ENCODE measurements at places on chromosomes 16 and 17.

DNA sequence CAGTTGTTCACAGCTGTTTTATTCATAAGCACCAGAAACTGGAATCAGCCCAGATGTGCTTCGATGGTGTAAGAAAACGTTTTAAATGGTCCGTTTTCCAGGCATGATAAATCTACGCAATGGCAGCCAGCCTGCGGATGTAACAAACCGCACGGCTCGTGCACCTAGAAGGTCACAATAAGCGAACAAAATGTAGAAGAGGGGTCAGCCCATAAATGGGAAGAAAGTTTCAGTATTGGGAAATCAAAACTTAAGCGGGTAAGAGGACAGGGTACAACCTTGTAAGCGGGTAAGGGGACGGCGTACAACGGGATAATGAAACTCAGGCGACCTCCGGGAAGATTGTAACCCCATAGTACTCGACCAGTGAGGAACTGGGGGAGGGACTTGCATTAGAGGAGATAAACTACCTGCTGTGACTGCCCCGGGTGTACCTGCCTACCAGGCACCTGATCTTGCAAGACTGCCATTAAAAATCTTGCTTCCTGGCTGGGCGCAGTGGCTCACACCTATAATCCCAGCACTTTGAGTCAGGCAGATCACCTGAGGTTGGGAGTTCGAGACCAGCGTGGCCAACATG lies 66.6 kb downstream of the ANKRD11 start:
- no peak for DNase-seq

DNA sequence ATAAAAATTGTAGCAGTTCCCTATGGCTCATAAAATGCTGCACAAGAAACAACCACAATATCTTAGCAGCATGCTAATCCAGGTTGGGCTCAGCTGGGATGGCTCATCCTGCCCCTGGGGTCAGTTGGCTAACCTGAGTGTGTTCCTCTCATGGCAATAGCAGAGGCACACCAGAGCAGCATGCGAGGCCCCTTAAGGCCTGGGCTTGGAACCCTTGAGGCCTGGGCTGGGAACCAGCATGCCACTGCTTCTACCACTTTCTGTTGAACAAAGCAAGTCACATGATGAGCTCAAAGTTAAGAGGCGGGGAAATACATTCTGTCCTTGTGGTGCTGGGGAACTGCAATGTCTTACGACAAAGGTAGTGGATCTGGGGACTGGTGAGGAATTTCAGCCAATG lies 154.4 kb upstream of the FOXF1 start:
- DNase-seq: no peak

- DNase-seq: no peak
These were observed 35.7 kb downstream of the PLD6 start for GRCh38 chr17:17170346-17170985.

DNA sequence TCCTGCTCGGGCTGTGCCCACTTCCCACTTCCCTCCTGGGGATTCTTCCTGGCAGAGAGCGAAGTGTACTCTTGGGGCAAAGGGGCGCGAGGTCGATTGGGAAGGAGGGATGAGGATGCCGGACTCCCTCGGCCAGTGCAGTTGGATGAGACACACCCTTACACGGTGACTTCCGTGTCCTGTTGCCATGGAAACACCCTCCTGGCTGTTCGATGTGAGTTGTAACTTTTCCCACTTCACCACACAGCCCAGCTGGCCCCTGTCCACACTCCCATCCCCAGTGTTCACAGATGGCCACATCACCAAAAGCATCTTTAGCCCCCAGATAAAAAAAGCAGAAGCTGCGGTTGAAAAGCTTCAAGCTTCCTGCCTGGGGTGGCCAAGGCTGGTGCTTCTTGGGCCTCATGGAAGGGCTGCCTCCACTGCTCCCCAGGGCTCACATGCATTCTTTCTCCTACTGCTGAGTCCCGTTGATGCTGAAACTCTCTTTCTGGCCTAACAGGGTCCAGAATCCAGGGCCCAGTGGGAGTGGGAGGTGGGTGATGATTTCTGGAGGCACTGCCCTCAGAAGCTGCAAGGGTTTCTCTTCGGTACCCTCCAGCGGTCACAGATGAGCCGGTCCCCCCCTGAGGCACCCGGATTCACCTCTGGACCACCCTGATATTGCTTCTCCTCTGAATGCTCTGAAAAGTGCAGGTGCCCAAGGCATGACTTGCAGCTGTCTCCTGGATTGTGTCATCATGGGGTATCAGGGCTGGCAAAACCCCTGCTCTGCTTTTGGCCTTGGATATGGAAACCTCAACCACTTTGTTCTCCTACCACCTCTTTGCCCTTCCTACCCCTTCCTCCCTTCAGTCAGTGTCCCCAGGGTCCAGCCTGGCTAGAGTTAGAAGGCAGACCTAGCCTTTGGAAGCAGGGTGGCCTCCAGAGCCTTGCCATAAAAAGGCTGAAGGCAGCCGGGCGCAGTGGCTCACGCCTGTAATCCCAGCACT lies 2.2 kb upstream of the TRAF4 start:
- peak; percentile 54 for DNase-seq

DNA sequence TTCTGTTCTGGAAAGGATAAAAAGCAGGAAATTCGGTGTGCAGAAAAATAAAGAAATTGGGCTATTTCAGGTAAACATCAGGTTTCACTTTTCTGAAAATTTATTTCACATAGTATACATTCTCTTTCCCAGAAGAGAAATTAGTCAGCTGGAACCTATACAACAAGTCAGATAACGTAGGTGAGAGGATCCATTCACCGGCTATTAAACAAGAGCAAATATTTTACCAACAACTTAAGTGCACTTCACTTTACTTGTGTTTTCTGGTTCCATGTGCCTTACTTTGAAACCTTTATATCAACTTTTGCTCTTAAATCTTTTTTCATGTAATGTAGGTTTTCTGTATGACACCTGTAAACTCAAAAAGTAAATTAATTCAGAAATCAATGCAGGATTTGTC lies 839.7 kb downstream of the CDH11 start:
- no peak for DNase-seq

GRCh38 chr16:9308850-9309249 lies 217.4 kb downstream of the HAPSTR1 start:
- no peak for DNase-seq

DNA sequence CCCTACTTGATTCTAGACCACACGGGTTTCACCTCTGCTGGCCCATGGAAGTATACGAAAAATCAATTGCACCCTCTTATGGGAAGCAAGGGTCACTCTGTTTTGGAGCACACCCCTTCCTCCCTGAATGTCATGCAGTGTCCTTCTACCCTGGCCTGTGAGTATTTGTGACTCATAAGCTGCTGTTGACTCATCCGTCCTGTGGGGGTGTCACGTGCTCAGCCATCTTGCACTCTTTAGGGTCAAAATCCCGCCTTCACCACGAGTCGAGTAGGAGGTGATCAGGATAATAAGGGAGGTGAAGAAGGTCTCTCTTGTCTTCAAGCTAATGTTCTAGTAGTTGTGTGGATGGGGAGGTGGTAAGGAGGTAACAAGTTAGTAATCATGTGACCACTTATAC lies 341.0 kb upstream of the EEF2KMT start:
- no peak for DNase-seq

All from activated naive CD4-positive, alpha-beta T cell treated with anti-CD3 and anti-CD28 coated beads, Interleukin-2, amount 50 U/mL, for 72 hours (primary cell).